ENCODE measurements at places on chromosomes 4 and X.

- DNase-seq, result no peak
These were observed 143.0 kb downstream of the MAGEB17 start for GRCh38 chrX:16310326-16310725.

- DNase-seq, result no peak
These were observed 72.2 kb downstream of the BLTP1 start for GRCh38 chr4:122224348-122224747.

GRCh38 chrX:134547047-134547679 lies 87.2 kb downstream of the HPRT1 start:
- no peak for DNase-seq

- no peak for DNase-seq
These were observed 124.1 kb upstream of the LIMCH1 start for GRCh38 chr4:41413670-41414411.

DNA sequence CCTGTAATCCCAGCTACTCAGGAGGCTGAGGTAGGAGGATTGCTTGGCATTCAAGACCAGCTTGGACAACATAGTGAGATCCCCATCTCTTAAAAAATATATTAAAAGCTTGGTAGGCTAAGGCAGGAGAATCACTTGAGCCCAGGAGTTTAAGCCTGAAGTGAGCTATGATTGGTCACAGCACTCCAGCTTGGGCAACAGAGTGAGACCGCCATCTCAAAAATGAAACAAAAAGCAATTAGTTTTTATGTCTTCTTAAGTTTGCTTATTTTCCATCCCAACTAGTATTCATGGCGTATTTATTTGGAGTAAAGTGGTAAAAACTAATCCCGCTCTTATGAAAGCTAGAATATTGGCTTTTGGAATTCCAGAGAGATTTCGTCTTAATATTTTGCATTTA lies 25.4 kb upstream of the PDE5A start:
- no peak for DNase-seq

DNA sequence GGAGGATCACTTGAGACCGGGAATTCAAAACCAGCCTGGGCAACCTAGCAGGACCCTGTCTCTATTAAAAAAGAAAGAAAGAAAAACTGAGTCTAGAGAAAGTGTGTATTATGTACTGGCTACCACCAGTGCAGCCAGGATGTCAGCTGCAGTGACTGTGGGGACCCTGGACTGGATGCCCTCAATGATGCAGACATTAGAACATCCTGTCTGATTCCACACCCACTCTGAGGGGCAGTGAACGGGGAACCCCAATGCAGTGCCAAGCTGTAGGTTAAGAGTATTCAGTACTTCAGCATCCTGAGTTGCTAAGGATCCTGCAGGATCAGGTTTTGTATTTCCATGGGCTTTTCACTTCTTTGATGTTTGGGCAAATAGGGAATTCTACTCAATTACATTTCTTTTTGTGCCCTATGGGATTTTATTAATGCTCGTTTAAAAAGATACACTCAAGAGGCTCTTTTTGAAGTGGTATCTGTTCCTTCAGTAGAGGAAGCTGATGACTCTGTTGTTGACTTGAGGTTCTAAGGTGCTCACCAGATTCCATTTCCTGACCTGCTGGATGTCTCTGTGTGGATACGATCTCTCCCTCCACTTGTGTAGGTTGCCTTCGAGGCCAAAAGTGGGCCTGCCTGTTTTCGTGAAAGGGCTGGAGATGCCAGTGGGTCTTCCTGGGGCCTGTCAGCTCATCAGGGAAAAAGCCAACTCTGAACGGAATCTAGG lies 85.9 kb upstream of the CLCN4 start:
- DNase-seq, result no peak

GRCh38 chr4:6539009-6539764 lies 35.8 kb upstream of the MAN2B2 start:
- DNase-seq, result no peak

DNA sequence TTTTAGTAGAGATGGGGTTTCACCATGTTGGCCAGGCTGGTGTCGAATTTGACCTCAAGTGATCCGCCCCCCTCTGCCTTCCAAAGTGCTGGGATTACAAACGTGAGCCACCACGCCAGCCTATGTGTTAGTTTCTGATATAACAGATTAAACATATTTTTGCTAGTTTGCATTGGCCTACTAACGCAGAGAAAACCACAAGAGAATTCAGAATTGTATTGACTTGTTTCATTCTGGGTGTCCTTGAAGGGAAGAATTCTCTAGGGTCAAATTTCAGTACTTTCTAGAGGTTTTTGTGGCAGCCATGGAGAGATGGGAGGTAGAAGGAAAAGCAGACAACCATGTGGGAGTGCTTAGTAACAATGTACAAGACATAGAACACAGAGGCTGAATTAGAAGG lies 46.1 kb upstream of the BMPR1B start:
- DNase-seq, result no peak

DNA sequence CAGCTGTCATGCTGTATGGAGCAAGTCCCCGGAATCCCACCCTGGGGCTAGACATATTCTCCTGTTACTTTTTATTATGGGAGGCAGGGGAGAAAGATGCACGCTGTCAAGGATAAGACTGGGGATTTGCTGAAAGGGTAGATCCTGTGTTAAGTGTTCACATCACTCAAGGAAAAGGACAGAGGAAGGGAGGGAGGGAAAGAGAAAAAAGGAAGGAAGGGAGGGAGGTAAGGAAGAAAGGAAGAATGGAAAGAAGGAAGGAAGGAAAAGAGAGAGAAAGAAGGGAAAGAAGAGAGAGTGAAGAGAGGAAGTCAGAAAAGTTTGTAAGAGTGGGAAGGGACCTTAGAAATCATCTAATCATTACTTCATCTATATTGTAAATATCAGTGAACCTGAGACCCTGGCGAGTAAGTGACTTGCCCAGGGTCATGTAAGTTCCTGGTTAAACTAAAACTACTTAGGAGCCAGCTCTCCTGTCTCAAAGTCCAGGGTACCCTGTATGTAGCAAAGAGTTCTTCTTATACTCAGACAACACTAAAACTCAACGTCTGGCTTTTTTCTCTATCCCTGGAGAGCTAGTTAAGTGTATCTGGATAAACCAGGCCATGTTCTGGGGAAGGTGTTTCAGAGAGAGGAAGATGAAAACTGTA lies 47.2 kb upstream of the MSX1 start:
- no peak for DNase-seq

DNA sequence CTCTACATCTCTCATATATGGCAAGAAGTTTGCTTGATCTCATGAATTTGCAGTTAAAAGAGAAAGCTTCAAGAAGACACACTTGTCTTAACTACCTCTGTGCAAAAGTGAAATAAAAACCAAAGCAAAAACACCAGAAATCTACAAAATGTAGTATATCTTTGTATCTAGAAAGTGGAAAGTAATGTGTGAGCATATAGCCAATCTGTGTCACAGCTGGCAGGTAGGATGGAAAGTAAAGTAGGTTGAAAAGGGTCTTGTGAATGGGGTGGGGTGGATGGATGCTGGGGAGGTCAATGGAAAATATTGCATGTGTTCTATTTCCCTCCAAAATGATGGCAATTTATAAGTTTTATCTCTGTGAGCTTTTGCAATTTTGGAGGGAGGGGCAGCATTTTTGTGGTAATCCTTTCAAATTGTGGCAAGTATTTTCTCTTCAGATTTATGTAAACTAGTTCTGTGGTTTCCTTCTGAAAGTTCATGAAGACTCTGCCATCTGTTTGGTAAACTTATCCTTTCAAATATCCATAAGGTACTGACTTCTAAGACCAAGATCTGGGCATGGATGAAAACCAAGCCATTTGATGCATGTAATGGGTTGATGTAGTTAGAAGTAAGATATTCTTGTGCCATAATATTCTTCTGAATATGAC lies 215.9 kb upstream of the GIMD1 start:
- no peak for DNase-seq

DNA sequence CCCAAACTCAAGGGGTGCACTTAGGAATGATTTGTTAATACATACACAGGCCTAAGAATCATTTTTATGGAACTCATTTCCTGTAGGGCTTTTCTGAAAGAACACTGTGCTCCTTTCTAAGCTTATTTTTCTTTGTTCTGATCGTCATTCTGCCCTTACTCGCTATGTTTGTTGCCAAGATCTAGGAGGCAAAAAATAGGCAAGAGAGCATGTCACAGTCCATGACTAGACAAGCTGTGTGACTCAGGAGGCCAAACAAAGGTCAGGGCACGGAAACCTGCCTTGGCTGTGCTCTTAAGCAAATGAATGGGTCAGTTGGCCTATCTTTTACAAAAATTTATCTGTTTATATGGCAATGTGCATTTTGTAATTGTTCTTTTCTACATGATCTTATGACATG lies 42.5 kb upstream of the C1GALT1C1 start:
- DNase-seq, result no peak

DNA sequence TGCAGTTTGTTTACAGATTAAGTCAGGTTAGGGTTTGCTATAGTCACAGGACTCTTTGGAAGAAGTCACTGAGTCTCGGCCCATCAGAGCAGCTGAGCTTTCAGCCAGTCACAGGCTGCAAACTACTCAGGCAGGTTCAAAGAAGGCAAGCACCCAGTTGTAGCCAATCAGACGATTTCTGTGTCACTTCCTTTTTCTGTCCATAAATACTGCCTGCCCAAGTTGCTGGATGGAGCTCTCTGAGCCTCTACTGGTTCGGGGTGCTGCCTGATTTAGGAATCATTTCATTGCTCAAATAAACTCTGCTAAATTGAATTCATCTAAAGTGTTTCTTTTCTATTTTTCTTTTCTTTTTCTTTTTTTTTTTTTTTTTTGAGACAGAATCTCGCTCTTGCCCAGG lies 7.3 kb upstream of the SH3BP2 start:
- DNase-seq, result no peak

- no peak for DNase-seq
These were observed 227.3 kb upstream of the TENM3 start for GRCh38 chr4:182015893-182016292.

DNA sequence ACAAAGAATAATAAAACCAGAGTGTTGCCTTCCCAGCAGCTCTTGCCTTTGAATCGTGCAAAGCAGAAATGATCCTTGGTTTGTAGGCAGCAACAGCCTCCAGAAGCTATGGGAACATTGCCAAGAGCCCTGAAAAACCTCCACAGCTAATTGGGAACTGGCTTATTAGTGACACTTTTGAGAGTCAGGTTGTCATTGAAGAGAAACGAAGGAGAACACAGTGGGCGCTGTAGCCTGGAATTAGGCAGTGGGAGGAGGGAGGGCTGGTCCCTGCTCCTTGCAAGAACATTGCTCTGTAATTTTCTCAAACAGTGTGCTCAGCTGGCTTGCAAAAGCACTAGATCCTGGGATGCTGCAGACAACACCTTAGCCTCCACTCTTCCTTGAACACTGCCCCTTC lies 331.5 kb upstream of the EMCN start:
- no peak for DNase-seq

DNA sequence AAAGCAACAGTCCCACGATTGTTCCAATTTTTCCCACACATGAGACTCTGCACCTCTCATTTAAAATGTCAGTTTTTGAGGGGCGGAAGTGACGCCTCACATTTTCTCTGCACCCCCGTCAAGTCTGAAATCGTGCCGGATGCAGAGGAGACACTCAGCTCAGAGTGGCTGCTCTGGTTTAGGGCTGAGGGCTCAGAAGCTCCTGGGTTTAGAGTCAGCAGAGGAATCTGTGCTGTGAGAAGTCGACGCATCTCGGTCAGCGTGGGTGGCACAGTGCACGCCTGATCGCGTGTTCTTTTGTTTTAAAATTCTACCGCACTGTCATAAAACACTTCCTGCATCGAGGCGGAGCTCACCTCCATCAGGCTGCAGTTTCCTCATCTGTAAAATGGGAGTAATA lies 116.7 kb upstream of the ADRA2C start:
- no peak for DNase-seq

Measured in stimulated activated CD8-positive, alpha-beta memory T cell treated with anti-CD3 and anti-CD28 coated beads, Interleukin-7, amount 100 ng/mL, for 24 hours (primary cell).